DMS 273 treated with DMSO at 0.1 percent for 48 hours (cell line): ENCODE measurements at places on chromosomes 6 and 20.
A peak's percentile ranks its signal among the peaks of the same experiment; 100 is the strongest.

- DNase-seq = no peak
These were observed 43.8 kb upstream of the OSTM1 start for GRCh38 chr6:108118359-108118724.

DNA sequence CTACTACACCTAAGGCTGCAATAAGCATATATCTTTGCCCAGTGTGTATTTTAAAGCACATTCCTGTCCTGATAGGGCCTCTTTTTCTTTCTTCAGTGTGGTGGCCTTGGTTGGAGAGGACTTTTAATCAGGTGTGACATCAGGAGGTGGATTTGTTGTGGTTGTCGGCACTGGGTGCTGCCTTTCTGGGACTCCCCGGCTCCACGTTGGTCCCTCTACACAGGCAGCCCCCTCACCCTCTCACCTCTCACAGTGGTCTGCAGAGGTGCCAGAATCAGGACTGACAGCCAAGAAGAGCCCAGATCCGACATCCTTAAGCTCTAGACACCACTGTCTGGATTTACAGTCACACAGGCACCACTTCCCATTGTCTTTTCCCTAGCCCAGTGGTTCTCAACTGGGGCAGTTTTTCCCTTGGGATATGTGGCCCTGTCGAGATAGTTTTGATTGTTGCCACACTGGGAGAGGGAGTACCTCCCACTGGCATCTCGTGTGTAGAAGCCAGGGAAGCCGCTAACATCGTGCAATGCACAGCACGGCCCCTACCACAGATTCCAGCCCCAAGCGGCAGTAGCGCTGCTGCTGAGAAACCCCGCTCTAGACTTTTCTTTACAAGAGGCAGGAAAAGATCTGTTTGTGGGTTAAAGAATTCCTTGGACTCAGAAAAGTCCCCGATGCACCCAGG is 314.1 kb downstream of the QKI start:
- DNase-seq = no peak

- no peak for DNase-seq
These were observed 358.3 kb downstream of the PAX1 start for GRCh38 chr20:22063753-22064152.

DNA sequence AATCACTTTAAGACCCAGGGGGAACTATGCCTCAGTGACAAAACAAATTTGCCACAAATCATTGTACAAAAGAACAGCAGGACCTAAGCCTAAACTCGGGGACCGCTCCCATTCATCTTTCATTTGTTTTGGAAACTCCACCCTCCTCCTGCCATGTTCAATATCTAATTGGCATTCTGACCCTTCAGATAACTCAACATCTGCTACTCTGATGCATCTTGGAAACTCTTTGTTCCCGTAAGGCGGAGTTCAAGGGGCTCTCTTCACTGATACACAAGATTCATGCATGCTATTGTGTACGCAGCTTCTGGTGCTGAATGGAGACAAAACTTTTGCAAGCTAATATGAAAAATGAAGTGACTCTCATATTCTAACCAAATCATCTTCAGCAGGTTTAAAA is 187.6 kb downstream of the ZFP64 start:
- DNase-seq = peak; percentile 52

- no peak for DNase-seq
These were observed 169.9 kb downstream of the BCAS1 start for GRCh38 chr20:53900380-53900999.

DNA sequence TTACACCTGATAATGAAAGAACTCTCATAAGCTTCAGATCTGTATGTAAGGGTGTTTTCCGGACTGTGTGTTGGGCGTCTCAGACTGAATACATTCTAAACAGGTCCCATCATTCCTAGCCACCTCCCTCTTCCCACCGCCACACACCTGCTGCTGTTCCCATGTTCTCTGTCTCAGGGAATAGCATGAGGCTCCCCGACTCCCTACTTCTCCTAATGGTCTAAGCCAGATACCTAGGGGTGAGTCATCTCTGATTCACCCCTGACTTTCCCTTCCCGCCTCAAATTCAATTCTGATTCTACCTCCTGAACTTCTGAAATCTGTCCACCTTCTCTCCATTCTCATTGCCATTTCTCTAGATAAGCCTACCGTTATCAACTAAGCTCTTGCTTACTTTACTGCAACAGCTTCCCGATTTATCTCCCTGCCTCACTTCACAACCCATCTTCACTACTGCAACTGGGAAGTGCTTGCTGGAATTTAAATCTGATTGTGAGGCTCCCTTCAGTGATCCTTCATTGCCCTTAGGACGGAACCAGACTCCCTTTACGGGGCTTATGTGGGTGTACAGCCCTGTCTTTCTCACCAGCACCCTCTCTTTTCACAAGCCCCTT is 1.6 kb downstream of the TMEM14A start:
- no peak for DNase-seq

- no peak for DNase-seq
These were observed 25.9 kb downstream of the ECHDC1 start for GRCh38 chr6:127317388-127318128.

DNA sequence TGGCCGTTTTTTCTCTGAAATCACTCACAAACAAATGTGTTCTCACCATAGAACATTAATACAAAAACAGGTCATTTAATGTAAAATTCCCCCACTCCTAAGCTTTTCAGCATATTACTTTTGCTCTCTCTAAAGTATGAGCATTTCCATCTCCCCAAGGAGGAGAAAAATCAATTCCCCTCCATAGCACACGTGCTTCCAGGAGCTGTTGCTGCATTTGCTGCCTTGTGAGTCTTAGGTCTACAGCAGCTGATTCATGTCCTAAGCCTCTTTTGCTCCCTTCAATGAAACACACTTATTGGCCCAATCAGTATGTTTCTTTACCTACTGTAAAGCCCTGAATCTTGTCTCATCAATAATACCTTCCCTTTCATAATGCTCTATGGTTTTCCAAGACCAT is 6.4 kb upstream of the COL9A1 start:
- DNase-seq = no peak

DNA sequence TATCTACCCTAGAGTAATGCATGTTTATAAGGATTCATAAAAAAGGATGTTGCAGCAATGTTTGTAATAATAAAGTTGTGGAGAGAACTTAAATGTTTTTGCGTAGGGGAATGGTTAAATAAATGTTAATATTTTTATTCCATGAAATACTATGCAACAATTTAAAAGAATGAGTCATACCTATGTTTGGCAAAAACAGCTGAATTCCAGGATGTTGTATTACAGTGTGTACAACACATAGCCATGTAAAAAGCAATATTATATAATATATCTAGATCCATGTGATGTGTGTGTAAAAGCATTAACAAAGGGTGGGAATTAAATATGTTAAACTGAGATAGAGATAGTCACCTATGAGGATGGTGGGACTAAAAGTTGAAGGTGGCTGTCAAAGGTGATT is 21.1 kb upstream of the PKIB start:
- no peak for DNase-seq

GRCh38 chr6:13560651-13561044 is 13.8 kb upstream of the SIRT5 start:
- no peak for DNase-seq

DNA sequence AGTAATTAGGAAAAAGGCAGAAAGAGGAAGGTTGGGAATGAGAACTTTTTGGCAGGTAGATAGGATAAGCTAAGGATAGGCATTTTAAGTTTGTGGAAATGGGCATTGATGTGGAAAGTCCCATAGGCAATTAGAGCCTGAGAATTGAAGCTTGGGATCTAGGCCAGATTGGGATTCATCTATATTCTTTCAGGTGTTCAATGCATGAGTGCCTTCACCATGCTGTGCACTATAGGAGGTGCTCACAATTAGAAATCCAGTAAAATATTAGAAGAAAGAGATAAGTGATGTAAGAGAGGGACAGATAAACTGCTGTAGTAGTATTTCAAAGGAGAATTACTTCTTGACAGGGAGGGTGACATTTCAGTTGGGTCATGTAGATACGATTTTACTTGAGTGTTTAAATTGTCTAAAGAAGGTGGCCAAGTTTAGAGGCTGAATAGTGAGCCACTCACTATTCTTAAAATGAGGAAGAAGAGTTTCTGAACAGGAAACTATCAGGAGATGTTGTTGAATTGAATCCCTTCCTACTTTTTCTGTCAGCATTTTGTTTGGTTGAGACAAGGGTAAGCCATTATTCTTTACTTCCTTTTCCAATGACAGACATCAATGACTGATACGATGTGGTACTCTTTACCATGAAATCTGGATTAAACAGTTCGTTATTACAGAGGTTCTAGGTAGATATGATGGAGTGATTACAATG is 31.0 kb upstream of the CTAGE9 start:
- no peak for DNase-seq

DNA sequence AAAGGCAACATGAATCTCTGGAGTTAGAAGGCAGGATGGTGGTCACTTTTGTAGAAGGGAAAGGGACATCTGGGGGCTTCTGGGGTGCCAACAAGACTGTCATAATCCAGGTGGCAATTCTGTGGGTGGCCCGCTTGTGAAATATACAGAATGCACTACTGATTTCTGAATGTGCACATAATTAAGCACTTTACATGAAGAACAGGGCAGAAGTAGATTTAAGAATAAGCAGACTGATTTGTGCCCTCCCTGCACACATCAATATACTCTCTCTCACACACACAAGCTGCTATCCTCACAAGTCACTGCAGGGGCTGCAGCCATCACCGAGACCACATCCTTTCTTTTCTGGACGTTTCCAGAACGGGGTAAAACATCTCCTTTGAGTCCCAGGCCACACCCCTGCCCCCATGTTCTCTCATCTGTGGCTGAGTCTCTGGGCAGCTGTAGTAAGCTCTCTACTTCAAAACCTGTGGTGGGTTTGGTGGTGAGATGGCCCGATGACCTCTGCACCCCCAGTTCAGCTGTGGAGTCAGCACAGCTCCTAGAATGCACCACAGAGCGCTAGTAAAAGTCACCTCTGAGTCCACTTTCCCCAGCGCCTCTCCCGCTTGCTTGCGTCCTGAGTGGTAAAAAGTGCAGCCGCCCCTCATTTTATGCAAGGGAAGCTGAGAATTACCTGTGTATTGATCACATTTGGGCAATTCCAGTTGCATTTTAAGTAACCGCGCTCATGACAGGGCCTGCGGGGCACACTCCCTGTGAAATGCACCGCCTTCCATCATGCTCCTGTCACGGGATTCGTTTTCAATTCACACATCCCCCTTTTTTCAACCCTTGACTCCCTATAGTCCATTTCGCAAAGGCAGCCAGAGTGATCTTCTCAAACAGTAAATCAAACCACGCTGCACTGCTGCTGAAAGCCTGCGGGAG is 115.5 kb downstream of the NFATC2 start:
- DNase-seq = no peak

DNA sequence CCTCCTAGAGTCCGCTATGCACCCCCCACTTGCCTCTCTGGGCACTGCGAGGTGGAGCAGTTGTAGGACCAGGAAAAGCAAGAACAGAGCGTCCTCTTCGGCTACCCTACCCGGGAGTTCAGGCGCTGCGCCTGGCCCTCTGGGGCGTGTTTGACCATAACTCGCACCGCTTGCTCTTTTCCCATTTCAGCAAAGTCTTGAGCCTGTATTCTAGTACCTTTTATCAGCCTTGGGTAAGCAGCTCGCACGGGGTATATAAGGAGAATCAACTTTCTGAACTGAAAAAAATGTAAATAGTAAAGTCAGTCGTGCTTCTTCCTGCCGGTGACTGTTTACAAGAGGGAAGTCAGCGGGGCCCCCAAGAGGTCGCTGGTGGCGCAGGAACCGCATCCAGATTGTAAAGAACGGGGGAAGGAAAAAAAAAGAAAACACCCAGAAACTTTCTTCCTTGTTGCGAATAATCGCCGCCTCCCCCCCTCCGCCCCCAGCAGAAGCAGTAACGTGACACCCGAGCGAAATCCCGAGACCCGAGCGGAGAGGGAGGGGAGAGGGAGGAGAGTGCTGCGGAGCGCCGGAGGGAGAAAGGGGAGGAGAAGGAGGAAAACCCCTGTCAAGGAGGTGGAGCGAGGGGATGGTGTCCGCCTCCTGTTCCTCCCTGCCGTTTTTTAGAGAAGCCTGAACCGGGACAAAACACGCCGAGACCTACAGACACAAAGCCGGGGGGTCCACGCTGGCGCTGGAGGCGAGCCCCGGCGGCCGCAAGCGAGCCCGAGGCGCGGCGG is at the start of gene UST:
Gene UST (plus strand): TSS at position 668 of the 782 bp plus-strand sequence. CDS start 401 bp downstream, outside the sequence.
- DNase-seq = peak; percentile 86

GRCh38 chr6:142331601-142332000 is 29.8 kb downstream of the ADGRG6 start:
- no peak for DNase-seq

DNA sequence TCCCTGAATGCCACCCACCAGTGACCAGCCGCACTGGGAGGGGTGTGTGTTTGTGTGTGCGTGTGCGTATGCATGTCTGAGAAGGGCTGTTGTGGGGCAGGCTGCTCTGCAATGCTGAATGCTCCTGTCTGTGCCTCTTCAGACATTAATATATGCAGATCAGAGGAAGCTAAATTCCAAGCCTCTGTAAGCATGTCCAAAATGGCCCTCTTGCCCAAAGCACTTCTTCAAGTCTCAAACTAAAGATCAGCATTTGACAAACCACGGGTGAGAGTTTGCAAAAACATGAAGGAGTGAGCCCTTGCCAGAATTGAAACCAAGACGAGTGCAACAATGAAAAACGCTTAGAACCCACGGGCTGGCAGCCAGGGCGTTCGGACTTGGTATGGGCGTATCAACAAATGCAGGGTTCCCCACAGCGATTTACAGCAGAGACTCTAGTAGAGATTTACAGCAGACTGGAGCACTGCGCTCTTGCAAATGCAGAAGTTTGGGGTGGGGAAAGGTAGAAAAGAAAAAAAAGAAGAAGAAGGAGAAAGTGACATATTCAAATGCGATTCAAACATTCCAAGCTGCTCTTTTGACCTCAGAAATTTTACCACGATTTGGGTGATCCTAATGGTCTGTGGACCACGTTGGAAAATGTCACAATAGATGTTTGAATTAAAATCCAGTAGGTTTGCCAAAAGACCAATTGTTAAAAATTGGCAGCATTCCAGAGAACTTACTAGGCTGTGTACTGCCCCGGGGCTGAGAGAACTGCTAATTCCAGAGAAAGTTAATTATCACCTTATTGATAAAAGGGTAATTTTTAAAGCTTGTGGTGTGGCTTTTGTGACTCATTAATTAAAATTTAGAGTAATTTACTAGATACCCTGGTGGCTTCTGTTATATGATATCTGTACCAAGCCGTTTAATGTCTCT is 3.5 kb downstream of the SCML4 start:
- DNase-seq = no peak

- no peak for DNase-seq
These were observed 85.3 kb upstream of the PCSK2 start for GRCh38 chr20:17141568-17141967.

DNA sequence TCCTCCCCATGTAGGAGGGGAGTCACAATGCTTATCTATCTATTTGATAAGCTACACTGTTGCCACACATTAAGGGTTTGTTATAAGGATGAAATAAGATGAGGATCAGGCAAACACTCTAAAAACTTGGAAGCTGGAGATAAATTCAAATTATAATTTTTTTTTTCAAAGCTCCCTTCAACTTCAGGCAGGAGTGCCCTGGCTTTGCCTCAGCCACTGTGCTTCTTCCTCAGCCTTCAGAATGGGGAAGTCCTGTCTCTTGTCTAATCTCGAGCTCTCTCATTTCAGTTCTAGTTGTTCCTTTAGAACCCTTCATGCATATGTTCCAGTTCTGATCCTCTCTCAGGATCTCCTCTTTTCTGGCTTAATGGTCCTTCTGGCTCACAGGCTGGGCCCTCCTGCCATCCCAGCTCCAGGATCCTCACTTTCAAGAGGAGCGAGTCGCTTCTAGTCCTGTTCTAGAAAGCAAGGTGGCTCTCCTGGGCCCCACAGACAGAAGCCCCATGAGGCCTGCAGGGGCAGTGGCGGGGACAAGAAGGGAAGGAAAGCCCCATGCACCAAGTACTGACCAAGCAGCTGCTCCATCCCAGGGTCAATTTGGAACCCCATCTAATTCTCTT is 164.3 kb downstream of the VEGFA start:
- no peak for DNase-seq

GRCh38 chr6:105211831-105212230 is 32.0 kb upstream of the POPDC3 start:
- no peak for DNase-seq
